ENCODE measurements at places on chromosomes 4 and X. TPM values are rescaled to one million over a fixed set of nuclear protein-coding genes. Genes with fewer than 3 reads are reported as not detected.
A peak's percentile ranks its signal among the peaks of the same experiment; 100 is the strongest.

GRCh38 chrX:96436105-96436504 lies 248.5 kb upstream of the DIAPH2 start:
- peak; percentile 10 for DNase-seq

- DNase-seq = peak; percentile 50
Measured at GRCh38 chr4:40292313-40292759, 42.8 kb upstream of the CHRNA9 start.

DNA sequence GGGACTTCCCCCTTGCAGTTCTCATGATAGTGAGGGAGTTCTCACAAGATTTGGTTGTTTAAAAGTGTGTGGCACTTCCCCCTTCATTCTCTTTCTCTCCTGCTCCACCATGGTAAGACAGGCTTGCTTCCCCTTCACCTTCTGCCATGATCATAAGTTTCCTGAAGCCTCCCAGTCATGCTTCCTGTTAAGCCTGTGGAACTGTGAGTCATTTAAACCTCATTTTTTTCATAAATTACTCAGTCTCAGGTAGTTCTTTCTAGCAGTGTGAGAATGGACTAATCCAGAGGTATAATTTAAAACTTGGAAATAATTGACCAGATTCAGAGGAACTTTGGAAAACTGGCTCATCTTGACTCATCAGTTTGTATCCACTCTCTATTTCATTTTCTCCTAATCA lies 129.0 kb downstream of the TMEM47 start:
- DNase-seq = no peak

DNA sequence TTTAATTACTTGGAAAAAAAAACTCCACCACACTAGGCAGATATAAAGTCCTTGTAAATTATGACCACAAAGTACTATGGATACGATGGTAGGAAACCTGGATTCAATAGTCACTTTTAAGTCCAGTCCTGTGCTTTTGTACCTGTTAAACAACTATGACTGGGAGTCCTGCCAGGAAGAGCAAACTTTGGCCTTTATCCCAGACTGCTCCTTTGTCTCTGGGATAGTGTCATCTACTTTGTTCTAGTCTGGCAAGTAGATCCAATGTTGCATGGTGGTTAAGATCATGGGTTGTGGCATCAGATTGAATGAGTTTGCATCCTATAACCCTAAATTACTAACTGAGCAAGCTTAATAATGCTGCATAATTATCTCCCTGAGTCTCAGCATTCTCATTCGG lies 175.3 kb upstream of the FGF13 start:
- no peak for DNase-seq

GRCh38 chr4:115126491-115126890 lies 13.1 kb upstream of the NDST4 start:
- DNase-seq = no peak

- no peak for DNase-seq
Measured at GRCh38 chrX:52811065-52811625, at the start of gene XAGE5. Gene XAGE5 (plus strand): TSS chrX:52811287. CDS start chrX:52812567, 1,280 bp downstream.

Gene P2RY8
- total RNA-seq = under 0.01 TPM

Gene NR3C2
- 0.88 TPM for total RNA-seq

Gene CLDN22
- not detected for total RNA-seq

Gene HAND2
- 3.8 TPM for total RNA-seq

Measured in osteoblast (primary cell).